ENCODE measurements at places on chromosomes 5 and 9.

DNA sequence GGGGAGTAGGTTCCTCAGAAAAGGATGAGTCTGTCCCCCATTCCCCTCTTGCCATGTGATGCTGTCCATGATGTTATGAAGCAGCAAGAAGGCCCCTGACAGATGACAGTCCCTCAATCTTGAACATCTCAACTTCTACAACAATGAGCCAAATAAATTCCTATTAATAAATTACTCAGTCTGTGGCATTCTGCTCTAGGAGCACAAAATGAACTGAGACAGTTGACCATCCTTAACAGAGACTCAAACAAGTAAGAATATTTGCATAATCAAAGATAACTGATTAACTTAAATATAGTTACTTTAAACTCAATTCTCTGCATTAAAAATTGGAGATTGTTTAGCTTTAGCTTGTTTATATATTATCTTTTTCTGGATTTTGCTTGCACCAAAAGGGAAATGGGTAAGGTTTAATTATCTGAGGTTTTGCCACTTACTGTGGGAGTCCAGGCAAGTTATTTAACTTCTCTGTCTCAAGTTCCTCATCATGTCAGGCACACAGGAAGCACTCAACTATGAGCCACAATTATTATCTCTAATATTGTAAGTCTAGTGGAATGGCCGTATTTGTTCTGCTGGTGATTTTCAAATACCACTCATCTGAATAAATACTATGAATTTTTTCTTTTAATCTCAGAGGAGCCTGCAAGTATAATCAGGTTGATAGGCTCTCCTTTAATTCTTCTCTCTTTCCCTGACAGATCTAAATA is 162.9 kb downstream of the TSSK1B start:
- no peak for DNase-seq

GRCh38 chr5:105230516-105231157 is 1668.0 kb upstream of the NUDT12 start:
- no peak for DNase-seq

- DNase-seq: no peak
These were observed 129.7 kb upstream of the PCA3 start for GRCh38 chr9:76634356-76635054.

DNA sequence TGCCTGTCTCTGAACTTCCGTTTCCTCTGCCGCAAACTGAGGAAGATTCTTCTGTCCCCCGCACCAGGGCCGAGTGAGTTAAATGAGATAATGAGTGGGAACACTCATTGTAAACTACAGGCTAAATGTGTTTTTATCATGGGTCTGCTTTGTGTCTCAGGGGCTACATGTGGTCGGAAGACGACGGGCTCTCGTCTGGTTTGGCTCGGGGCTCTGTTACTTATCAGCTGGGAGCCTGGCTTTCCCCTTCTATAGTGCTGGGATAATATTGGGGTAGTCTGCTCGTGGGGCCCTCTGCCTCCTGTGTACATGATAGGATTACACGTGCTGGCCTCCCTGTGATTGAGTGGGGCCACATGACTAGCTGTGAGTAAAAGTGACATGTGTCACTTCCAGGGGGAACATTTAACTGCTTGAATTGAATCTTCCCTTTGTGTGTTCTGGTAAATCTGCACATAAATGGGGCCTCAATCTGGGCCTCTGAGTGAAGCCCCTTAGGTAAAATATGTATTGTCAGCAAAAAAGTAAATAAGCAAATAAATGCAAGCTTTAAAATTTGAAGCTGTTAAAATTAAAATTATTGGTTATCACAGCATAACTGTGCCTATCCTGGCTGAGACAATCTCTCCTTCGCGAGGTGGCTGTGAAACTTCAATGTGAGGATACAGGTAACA is 86.9 kb upstream of the SH3PXD2B start:
- no peak for DNase-seq

GRCh38 chr9:84466580-84467285 is 126.2 kb upstream of the SLC28A3 start:
- DNase-seq: no peak

- no peak for DNase-seq
These were observed 54.4 kb upstream of the EXOC3 start for GRCh38 chr5:388266-389196.

- no peak for DNase-seq
These were observed 17.9 kb downstream of the ZFR start for GRCh38 chr5:32426440-32427151.

DNA sequence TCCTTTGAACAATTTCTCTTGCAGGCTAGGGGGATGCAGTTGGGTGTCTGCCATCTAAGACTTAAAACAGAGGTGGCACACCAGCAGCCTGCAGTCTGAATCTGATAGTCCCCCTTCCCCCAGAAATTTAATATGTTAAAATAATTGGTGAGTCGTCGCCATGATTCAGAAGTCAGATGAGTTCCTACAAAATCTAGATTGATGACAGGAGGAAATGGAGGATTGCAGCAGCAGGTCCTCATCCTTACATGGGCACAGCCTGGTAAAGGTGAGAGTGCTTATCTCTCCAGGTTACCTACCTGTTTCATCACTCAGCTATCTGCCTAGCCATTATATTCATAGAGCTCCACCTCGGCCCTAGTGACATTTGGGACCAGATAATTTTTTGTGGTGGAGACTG is 112.3 kb downstream of the PCSK1 start:
- DNase-seq: no peak

DNA sequence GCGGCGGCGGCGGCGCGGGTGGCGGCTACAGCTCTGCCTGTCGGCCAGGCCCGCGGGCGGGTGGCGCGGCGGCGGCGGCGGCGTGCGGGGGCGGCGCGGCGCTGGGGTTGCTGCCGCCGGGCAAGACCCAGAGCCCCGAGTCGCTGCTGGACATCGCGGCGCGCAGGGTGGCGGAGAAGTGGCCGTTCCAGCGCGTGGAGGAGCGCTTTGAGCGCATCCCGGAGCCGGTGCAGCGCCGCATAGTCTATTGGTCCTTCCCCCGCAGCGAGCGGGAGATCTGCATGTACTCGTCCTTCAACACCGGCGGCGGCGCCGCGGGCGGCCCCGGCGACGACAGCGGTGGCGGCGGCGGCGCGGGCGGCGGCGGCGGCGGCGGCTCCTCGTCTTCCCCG is 296 bp downstream of the ZSWIM6 start:
- DNase-seq: no peak

GRCh38 chr5:132182359-132183040 is 45.2 kb downstream of the P4HA2 start:
- no peak for DNase-seq

GRCh38 chr5:168073311-168073710 is 218.1 kb upstream of the WWC1 start:
- no peak for DNase-seq

- DNase-seq: no peak
These were observed 5.3 kb downstream of the TXNDC15 start for GRCh38 chr5:134879456-134879855.

DNA sequence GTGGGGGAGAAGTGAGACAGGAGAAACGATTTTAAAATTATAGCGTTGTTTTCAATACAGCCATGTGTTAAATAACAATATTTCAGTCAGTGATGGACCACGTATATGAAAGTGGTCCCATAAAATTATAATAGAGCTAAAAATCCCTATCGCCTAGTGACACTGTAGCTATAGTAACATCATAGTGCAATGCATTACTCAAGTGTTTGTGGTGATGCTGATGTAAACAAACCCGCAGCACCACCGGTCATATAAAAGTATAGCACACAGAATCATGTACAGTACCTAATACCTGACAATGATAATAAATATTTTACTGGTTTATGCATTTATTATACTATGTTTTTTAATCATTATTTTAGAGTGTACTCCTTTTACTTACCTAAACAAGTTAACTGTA is 407.4 kb upstream of the SEMA6A start:
- DNase-seq: no peak

GRCh38 chr5:8033261-8033660 is 164.3 kb downstream of the MTRR start:
- no peak for DNase-seq

DNA sequence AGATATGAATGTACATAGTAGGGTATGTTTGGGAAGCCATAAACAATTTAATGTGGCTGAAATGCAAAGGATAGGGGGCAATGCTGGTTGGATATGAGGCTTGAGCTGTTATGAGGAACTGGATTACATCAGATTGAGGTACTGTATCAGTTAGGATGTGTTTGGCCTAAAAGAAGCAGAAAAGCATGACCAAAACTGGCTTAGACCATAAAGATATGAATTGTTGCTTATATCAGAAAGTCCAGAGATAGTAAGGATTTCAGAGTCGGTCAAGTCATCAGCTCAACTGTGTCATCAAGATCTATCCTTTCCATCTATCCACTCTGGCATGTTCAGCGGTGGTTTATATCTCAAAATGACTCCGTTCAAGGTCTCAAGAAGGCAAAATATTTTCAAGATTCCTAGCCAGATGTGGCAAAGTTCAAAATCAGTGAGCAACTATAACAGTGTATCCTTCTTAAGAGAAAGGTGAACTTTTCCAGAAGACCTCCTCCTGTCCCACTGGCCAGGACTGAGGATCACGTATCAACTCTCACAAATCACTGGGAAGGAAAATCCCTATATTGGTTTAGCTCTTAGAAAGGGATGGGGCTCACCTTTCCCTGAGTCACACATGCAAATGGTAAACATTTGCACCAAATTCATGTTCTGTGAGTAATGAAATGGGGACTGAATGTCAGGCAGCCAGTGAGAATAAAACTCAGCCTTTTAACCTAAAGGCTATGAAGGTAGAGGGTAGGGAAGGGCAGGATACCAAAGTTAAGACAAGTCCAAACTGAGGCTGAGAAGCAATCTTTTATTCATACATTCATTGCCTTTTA is 257.8 kb downstream of the TRIM32 start:
- DNase-seq: no peak

DNA sequence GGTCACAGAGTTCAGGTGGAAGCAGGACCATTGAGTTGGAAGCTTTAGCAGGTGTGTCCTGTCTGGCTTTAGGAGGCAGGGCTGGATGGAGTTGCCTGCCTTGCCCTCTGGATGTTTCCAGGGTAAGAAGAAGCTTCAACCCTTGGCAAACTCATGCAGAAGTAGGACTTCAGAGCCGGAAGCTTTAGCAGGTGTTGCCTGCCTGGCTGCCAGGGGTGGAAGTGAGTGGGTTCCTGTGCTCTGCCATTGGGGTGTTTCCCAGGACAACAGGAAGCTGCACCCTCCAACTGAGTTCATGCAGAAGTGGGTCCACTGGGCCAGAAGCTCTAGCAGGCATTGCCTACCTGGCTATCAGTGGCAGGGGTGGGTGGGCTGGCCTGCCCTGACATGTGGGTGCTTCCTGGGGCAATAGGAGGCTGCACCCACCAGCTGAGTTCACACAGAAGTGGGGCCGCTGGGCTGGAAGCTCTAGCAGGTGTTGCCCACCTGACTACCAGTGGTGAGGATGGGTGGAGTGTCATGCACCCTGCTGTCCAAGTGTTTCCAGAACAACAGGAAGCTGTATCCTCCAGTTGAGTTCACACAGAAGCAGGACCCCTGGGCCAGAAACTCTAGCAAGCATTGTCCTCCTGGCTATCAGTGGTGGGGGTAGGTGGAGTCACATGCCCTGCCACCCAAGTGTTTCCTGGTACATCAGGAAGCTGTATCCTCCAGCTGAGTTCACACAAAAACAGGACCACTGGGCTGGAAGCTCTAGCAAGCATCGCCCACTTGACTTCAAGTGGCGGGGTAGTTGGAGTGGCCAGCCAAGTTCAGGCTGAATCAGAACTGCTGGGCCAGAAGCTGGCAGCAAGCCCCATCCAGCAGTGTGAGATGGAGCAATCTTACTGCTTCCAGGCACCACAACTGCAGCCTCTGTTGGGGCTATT is 24.6 kb downstream of the LOX start:
- no peak for DNase-seq

DNA sequence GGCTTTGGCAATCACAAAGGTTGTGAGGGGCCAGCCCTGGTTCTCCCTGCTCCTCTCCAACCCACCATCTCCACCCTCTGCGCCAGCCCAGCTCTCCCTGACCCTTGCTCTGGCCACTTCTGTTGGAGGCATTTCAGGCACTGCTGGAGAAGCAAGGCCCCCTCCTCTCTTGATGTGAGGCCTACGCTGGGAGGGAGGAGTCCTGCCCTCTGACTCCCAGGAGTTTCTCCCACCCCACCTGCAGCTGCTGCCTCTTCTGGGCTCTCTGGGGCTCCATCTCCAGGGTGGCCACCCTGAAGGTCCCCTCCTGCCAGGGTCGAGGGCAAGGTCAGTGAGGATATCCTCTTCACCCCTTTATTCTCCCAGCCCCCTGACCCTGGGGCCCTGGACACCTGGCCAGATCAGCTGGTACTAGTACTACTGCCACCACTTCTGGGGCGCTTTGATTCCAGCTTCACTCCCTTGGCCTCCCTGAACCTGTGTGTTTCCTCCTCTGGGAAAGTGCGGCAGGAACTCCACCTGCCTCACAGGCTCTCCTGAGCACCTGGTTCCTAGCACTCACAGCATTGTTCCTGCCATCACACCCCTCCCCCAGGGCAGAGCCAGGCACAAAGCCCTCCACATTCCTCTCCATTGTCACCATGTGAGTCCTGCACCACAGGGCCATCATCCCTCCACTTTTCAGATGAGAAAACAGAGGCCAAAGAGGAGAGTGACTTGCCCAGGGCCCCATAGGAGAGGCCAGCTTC is 23.8 kb upstream of the TDRD7 start:
- no peak for DNase-seq

- DNase-seq: no peak
These were observed 75.9 kb upstream of the ADAMTS19 start for GRCh38 chr5:129384193-129384592.

GRCh38 chr9:128470560-128470959 is 14.8 kb downstream of the ODF2 start:
- DNase-seq: no peak

GRCh38 chr5:38563624-38564023 is 7.2 kb upstream of the LIFR start:
- DNase-seq: no peak

DNA sequence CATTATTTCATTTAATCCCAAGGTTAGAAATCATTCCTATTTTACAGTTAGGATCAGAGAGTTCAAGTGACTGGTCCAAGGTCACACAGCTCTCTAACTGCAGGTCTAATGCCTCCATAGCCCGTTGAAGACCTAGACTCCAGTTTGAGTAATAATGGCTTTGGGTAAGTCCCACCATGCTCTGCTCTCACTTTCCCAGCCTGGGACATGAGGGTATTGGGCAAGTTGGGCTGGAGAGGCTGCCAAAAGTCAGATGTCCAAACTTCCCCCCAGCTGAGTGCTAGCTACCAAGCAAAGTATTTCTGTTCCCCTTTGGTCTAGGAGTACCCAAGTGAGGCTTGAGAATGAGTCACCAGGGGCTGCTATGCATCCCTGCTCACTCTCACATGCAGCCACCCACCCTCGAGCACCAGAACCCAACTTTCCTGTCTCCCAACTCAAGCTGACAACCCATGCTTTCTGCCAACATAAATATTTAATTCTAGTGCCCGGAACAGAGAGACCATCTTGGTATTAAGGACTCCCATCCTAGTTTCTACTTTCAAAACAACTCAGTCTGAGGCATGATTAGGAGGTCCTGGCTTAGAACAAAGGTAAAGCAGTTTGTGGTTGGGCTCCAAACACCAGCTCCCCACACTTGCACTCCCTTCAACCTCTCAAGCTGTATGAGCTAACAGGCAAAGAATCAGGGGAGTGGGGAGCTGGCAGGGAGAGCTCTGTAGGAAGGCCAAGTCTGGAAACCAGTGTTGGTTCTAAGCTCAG is 236.5 kb upstream of the TRIM32 start:
- no peak for DNase-seq
